ENCODE measurements at places on chromosomes 6 and 20. TPM values are rescaled to one million over a fixed set of nuclear protein-coding genes. Genes with fewer than 3 reads are reported as not detected.

- DNase-seq: no peak
These were observed 46.0 kb downstream of the AFDN start for GRCh38 chr6:167872538-167873210.

- no peak for DNase-seq
These were observed 433.8 kb upstream of the NRSN1 start for GRCh38 chr6:23692184-23692583.

DNA sequence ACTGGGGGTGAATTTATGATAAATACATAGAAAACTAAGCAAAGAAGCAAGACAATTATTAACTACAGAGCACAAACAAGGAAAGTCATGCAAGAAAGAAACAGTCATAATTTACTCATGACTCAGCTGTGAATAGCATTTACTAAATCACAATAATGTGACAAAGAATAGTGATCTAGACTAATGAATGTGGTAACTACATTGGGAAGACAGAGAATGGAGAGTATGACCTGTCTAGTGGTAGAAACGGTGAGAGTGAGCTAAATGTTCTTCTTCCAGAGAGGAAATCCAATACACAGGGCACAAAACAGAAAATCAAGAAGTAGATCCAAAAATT is 153.5 kb upstream of the DST start:
- DNase-seq: no peak

Gene TOX2
- polyA plus RNA-seq: 3.4 TPM

- DNase-seq: no peak
These were observed 196.7 kb upstream of the CDH4 start for GRCh38 chr20:61055180-61056010.

DNA sequence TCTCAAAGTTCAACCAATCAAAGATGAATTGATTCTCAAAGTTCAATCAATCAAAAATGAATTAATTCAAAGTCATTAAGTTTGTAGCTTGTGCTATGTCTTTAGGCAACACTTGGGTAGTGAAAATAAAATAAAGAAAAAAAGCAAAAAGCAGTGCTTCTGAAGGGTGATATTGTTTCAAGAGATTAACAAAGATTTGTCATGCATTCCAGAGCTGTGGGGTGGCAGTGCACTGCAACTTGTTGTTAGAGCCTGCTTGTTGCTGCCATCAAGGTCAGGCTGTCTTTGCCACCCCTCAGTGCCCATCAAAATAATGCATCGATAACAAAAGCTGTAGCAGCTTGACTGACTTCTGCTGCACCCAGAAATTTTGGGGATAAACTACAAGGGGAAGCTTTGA is 128.6 kb downstream of the RNF144B start:
- no peak for DNase-seq

Gene ENPP5
- 0.20 TPM for polyA plus RNA-seq

- no peak for DNase-seq
These were observed 63.2 kb downstream of the BANF2 start for GRCh38 chr20:17762873-17763557.

GRCh38 chr6:164085091-164086075 is 670.9 kb downstream of the QKI start:
- DNase-seq: no peak

- DNase-seq: no peak
These were observed 31.4 kb upstream of the ID1 start for GRCh38 chr20:31573555-31574321.
